ENCODE measurements at places on chromosomes 2 and 18.

GRCh38 chr2:210007895-210008294 is 5.5 kb downstream of the RPE start:
- no peak for DNase-seq

- no peak for DNase-seq
Observed at GRCh38 chr2:11744631-11745394, 1.6 kb upstream of the LPIN1 start.

GRCh38 chr2:229340086-229340760 is 69.1 kb upstream of the PID1 start:
- DNase-seq, result no peak

GRCh38 chr2:237405006-237405559 is 8.9 kb downstream of the COL6A3 start:
- no peak for DNase-seq

DNA sequence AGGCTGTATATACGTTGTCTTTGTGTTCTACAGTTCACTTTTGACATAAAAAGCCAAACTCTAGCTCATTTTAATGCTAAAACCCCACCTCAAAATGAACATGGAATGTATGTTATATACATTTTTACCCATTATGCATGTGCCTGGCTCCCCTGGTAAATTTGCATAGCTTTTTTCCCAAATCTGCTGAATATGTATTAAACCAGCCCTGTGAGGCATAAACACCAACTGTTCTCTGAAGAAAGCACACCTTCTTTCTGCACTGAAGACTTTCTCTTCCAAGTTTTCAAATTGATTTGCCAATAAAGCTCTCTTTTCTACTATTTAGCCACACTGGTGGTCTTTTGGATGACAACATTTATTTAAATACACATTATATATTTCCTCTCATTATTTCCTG is 549.4 kb downstream of the TRIB2 start:
- DNase-seq, result no peak

DNA sequence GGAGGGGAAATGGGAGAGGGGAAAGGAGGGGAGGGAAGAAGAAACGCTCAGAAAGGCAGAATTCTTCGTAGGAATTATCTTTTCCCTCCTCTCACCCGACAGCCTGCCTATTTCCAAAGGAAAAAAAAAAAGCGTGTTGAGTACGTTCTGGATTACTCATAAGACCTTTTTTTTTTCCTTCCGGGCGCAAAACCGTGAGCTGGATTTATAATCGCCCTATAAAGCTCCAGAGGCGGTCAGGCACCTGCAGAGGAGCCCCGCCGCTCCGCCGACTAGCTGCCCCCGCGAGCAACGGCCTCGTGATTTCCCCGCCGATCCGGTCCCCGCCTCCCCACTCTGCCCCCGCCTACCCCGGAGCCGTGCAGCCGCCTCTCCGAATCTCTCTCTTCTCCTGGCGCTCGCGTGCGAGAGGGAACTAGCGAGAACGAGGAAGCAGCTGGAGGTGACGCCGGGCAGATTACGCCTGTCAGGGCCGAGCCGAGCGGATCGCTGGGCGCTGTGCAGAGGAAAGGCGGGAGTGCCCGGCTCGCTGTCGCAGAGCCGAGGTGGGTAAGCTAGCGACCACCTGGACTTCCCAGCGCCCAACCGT is at the start of gene GAD1:
Gene GAD1 (plus strand): TSS at position 384 of the 589 bp plus-strand sequence. CDS start 1,705 bp downstream, outside the sequence.
- DNase-seq, result peak; percentile 35

DNA sequence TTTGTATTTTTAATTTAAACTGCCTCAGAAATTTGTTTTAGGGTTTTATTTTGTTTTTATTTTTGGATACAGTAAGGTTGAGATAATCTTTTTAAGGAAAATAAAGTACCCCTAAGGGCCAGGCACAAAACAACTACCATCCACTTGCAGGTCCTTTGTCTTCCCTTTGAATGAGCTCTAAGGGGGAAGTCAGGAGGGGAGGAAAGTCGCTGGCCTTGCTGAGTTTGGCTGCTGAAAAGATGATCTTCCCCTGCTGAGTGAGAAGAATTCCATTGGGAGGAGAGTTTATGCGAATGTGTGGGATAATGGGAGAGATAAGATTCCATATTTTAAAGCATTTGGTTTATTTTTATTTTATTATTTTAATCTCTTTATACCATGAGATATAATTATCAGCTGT is 100.7 kb downstream of the ARHGAP15 start:
- DNase-seq, result no peak

GRCh38 chr2:19855542-19856431 is 46.0 kb downstream of the TTC32 start:
- no peak for DNase-seq

DNA sequence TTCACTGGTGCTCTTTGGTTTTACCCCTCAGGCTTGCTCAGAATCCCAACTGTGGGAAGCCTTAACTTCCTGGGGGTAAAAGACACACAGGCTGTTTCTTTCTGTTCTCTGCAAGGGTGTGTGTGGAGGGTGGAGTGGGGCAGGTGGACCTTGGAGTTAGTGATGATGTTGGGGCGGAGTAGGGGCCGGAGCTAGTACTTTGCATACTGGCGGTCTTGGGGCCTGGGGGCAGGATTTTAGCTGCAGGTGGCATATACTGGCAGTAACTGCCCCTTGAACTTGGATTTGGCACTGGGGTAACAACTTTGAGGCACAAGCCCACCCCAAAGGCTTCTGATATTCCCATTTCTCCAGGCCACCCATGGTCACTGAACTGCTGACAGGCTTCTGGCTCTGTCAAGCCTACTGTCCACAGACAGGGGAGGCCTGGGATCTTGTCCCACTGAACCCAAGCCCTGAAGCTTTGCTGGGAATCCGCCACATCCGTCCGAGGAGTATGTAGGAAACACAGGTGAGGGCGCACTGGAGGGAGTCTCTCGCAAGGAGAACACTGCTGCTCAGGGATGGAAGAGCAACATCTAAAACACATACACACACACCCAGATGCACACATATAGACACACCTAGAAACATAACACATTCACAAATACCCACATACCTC is 258.9 kb downstream of the DYSF start:
- no peak for DNase-seq

GRCh38 chr18:13605477-13605876 is 120.9 kb downstream of the FAM210A start:
- no peak for DNase-seq

DNA sequence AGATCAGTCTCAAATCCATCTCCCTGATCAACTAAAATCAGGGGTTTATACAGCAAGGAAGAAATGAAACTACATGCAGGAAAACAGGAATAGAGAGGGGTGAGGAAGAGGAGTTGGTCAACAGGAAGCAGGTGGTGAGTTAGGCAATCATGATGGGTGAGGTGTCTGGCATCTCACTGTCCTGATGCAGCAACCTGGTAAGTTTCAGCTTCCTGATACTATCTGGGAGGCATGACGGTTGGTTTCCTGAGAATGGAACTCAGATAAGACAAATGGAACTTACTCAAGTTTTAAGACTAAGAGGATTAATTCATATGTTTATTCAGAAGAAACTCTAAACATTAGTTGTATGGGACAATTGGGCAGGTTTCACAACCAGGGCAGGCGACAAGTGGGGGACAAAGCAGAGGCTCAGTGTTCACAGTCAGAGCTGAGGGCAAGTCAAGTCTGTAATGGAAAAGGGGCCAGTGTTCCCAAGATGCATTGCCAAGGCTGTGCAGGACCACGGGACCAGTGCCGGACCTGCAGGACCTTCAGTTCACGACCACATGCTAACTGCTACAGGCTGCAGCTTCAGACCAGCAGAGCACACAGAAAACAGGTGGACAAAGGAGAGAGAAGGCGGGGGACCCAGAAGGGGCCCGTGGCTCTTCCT is 17.7 kb upstream of the GALM start:
- DNase-seq, result no peak

DNA sequence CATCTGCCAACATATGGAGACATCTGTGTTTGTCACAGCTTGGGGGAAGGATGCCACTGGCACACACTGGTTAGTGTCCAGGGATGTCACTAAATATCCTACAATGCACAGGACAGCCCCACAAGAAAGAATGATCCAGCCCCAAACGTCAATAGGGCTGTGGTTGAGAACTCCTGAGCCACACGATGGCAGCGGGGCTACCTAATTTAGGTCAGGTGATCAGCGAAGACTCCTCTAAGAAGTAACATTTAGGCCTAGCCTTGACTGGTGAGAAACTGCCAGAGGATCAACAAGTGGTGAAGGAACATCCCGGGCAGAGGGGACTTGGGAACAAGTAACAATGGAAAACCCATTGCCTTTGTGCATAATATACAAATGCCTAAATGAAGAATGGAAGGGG is 5.0 kb upstream of the TGIF1 start:
- no peak for DNase-seq

- DNase-seq, result no peak
Observed at GRCh38 chr2:191696001-191696400, 18.1 kb downstream of the NABP1 start.

GRCh38 chr2:207532676-207533075 is 2.9 kb downstream of the CREB1 start:
- DNase-seq, result no peak

- peak; percentile 44 for DNase-seq
Observed at GRCh38 chr2:47905386-47906156, 727 bp downstream of the FBXO11 start.

- no peak for DNase-seq
Observed at GRCh38 chr2:56713161-56713676, 529.4 kb downstream of the CCDC85A start.

DNA sequence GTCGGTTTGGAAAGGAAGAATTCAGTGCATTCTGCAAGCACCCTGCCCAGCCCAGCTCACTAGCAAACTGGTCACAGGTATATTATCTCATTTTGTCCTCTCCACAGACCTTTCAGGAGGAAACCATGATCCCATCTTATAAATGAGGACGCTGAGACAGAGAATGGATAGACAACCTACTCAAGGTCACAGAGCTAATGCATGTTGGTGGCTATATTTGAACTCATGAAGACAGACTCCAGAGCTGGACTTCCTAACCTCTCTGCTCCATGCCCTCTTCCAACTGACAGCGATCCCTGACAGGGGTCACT is 29.5 kb downstream of the SERPINB5 start:
- DNase-seq, result no peak

DNA sequence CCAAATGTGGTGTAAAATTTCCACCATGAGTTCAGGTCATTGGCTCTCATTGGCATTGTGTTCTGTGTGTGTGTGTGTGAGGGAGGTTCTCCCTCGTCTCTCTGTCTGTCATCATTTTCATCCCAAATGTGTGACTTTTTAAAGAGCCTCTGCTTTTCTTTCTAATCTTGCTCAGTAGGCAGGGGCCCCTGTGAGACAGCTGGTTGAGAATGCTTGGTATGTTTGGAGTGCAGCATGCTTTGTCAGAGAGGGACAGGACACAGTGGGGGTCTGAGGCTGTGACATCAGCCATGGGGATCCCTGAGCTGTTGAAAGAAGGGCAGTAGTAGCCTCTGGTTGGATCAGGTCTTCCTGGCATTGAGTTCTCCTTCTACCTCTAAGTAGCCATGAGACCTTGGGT is 10.6 kb downstream of the PTPRM start:
- no peak for DNase-seq

DNA sequence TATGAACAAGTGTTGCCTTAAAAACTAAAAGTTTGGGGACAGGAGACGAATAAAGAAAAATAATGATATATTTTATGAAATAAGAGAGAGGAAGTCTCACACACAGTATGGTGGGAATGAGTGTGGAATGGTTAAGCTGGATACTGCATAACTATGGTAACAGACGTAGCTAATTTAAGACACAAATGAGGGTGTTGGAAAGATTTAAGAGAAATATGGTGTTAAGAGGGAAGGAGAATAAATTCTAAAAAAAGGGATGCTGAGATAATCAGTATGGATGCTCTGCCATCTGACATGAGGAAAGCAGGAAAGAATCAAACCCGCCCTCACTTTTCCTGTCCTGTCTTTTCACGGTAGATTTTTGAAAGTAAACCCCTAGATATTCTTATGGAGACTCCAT is 10.6 kb downstream of the ADD2 start:
- no peak for DNase-seq

GRCh38 chr2:27083410-27084296 is 2.9 kb upstream of the KHK start:
- no peak for DNase-seq

GRCh38 chr2:23592898-23593751 is 208.1 kb downstream of the KLHL29 start:
- no peak for DNase-seq

DNA sequence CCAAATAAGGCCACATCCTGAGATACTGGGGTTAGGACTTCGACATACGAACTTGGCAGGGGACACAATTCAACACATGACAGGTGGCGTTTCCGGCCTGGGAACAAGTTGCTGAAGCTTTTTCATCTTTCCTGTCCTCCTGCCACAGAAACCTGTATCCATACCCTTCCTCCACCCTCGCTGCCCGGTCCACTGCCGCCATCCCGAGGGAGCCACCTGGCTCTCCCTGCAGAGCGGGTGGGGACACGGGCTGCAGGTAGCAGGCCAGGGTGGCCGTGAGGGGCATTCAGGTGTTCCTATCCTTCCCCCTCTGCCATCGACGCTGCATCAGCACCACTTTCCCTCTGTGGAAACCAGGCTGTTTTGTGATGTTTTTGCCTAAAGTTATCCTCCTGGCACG is 74.4 kb upstream of the TWIST2 start:
- DNase-seq, result no peak
